ENCODE measurements at places on chromosomes 4 and X.

DNA sequence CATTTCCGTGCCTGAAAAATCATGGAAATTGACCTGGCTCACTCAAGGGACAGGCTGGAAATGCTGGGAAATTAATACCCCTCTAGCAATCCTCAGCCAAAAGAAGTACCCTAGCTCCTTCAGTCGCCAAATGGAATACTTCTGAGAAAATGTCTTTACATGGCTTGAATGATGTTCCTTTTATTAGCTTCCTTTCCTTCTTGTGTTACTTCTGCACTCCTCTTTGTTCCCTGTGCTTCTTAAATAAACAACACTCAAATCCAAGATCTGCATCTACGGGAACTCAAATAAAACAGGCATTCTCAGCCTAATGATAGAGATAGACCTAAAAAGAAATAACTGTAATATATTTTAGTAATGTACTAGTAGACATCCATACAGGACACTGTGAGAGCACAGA, 36.1 kb downstream of the SPARCL1 start:
- DNase-seq, result no peak

DNA sequence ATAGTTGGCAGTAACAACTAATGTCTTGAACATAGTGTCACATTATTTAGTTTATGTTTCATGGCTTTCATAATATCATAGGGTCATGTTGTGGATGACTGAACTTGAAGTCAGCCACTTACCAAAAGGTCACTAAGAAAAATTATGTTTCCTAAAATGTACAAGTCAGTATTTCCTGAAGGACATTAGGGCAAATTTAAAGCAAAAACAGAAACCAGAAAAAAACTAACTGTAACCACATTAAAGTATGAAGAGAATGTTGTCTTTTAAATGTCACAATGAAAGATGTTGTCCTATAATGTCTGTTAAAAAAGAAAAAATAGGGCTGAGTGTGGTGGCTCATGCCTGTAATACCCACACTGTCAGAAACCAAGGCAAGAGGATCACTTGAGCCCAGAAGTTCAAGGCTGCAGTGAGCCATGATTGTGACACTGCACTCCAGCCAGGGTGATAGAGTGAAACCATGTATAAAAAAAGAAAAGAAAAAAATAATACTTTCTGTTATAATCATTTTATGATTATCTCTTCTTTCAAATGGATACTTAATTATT, 55.8 kb downstream of the HHIP start:
- no peak for DNase-seq

DNA sequence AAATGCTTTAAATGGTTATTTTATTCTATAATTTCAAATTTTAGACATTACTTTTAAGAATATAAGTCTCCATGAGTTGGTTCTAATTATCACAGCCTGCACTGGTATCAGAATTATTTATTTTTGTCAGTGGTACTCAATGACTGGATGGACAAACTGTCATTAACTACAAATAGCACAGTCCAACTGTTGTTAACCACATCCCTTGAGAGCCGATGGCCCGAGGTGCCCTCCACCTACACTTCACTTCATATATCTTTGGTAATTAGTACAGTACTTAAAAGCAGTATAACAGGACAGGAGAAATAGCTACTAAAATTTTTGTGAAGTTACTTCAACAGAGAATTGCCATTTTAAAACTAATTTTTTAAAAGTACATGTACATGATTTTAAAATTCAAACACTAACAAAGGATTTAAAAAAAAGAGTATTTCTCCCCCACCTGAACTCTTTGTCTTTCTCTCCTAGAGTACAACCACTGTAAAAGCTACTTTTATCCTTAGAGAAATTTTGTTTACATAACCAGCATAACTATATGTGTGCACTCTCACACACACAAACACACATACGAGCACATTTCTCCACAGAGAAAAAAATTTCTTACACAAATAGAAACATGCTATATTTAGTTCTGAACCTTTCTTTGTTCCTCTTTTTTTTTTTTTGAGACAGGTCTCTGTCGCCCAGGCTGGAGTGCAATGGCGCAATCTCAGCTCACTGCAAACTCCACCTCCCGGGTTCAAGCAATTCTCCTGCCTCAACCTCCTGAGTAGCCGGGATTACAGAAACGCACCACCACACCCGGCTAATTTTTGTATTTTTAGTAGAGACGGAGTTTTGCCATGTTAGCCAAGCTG, 6.5 kb downstream of the TIFA start:
- DNase-seq, result no peak

GRCh38 chr4:40335525-40335894, 377 bp downstream of the CHRNA9 start:
- DNase-seq, result peak; percentile 32

DNA sequence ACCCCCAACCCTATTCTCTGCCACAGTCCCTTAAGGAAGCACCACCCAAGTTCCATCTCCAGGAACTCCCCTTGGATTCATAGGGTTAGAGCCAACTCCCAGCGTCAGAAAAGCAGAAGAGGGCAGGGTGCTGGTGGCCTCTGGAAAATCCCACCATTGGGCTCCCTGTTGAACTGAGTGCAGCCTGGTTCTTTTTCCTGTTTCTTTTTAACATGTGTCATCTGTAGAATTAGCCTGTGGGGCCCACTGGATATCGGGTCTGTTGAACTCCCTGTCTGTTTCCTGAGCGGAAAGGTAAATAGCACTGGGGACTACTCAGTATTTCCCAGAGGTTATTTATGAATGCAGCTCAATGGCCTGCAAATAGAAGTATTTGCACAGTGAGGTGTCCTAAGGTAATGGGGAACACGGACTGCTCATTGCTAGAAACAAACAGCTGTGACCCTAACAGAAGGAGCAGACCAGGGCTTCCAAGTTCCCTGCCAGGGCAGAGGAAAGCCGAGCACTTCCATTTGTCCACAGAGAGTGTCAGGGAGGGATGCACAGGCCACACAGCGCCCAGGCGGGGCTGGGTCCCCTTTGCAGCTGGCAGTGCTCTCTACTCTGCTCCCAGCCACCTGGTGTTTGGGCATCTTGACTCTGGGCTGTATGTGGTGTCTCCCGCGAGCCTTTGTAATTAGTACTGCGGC, 102.6 kb downstream of the FHDC1 start:
- DNase-seq, result no peak

- DNase-seq, result no peak
Measured at GRCh38 chr4:79334341-79334740, 8.5 kb upstream of the NAA11 start.

DNA sequence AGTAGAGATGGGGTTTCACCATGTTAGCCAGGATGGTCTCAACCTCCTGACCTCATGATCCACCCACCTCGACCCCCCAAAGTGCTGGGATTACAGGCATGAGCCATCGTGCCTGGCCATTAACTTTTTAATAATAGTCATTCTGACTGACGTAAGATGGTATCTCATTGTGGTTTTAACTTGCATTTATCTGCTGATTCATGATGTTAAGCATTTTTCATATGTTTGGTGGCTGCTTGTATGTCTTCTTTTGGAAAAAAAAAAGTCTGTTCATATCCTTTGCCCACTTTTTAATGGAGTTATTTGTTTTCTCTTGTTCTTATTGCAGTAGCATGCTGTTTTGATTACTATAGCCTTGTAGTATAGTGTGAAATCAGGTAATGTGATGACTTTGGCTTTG, 45.8 kb downstream of the ANXA10 start:
- DNase-seq, result no peak
